NCI-H446 treated with DMSO at 0.1 percent for 48 hours (cell line): ENCODE measurements at places on chromosomes 7 and 10.

DNA sequence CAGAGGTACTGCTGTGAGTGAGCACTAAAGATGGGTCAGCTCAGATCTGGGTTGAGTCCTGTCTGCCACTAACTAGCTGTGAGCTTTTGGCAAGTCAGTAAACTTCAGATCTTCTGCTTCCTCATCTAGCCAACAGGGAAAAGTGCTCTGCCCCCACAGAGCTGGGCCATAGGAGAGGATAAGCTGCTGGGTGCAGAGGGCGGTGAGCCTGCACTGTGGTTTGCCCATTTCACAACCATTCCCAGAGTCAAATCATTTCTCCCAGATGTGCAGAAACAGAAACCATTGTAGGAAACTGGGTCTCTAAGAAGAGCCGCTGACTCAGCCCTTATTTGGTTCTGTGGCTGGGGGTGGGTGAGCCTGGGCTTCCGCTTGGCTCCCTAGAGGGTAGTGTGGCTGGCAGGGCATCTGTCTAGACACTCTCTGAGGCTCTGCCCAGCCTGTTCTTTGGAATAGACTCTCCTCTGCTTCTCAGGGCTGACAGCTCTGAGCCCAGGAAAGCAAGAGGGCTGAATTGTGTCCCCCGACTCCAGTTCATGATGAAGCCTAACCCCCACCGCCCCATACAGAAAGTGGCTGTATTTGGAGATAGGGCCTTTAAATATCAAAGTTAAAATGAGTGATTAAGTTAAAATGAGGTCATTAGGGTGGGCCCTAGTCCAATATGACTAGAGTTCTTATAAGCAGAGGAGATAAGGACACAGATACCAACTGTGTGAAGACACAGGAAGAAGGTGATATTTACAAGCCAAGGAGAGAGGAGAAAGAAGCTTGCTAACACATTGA is 29.5 kb upstream of the ARHGAP22 start:
- no peak for DNase-seq

GRCh38 chr10:102752934-102753664 is 9.4 kb downstream of the WBP1L start:
- DNase-seq, result no peak

- DNase-seq, result no peak
These were observed 269.3 kb downstream of the DNAJB6 start for GRCh38 chr7:157606140-157606539.

- no peak for DNase-seq
These were observed 133.7 kb upstream of the TNS3 start for GRCh38 chr7:47715631-47716068.

GRCh38 chr7:69882269-69882668 is 284.0 kb downstream of the AUTS2 start:
- DNase-seq, result no peak

DNA sequence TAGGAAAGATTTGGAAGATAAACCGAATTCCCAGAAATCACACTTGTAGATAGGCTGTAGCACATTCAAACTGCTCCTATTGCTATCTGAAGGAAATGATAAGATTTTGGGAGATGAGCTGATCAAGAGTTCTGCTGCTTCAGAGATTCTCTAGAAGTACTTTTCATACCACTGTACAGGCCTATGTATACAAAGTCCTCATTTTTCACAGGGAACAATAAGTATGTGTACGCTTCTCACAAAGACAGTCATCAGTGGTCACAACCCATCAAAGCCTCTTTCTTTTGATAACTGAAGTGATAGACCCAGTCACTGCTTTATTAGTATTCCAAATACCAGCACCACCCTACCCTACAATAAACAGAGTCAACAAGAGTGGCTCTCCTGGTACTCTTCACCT is 15.6 kb upstream of the SEPTIN7 start:
- DNase-seq, result no peak

DNA sequence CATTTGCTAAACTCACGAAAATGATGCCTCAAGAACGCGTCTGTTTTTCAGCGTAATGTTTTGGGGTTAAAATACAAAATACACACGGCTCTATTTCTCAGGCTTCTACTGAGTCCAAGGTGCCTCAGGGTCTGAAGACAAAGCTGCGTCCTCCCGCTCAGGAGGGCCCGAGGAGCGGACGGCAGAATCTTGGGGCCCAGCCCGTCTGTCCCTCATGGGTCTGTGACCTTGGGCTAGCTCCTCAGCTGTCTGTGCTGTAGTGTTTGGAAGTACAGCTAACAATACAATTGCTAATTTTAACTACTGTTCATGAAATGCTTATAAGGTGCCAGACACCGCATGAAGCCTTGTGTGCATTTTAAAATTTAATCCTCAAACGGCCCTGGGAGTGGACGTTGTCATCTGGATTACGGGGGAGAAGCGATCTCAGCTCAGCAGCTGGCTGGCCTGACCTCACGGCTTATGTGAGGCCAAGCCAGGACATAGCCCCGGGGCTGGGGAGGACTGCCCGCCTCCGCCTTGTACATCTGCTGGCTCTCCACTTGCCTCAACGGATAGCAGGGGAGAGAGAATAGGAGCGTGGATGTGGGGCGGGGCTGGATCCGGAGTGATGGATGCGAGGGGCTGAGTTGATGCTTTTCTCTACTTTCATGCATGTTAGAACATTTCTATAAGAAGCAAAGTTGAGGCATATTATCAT is 357.4 kb downstream of the GLRX3 start:
- DNase-seq, result no peak

- no peak for DNase-seq
These were observed 494.2 kb upstream of the GALNT17 start for GRCh38 chr7:70637726-70638125.

- no peak for DNase-seq
These were observed 659.2 kb downstream of the SDK1 start for GRCh38 chr7:3960050-3960763.
